ENCODE measurements at places on chromosomes 11 and 22.

GRCh38 chr11:60064111-60064510 lies 7.6 kb downstream of the MS4A3 start:
- DNase-seq: no peak

GRCh38 chr11:44904261-44905020 lies 46.2 kb downstream of the TP53I11 start:
- no peak for DNase-seq

DNA sequence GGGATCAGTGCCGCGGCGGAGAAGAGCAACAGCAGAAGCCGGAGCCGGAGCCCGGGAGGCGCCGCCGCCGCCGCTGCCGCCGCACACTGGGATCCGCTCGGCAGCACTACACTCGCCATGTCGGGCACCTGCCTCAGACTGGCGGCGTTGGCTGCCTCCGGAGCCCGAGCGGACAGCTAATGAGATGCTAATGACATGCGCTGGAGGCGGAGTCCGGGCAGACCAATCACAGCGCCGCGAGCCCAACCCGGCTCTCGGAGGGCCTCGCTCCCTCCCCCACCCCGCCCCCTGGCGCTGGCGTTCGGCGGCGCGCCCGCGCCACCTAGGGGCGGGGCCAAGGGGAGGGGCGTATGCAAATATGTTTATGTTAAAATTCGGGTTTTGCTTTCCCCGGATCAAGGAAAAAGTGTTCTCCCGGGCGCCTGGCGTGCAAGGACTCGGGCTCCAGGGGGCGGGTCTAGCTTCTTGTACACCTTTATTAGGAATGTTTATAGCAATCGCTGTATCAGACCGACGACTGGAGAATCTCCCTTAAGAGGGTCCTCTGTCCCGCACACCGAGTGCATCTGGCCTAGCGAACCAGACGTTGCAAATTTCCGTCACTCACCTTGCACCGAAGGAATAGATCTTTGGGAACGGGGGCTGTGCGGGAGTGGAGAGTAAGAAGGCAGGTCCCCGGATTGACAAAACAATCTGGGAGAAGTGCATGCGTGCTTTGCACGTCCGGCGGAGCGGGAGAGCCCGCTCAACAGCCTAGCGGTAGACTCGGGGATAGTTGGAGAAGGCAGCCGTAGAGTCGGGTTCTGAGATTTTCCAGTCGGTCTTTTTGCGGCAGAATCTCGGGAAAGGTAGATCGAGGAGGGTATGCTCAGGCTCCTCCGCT lies at the start of gene CADM1:
TSS of gene CADM1 (minus strand) at position 140 of the 883 bp plus-strand sequence.
- DNase-seq: peak; percentile 63

DNA sequence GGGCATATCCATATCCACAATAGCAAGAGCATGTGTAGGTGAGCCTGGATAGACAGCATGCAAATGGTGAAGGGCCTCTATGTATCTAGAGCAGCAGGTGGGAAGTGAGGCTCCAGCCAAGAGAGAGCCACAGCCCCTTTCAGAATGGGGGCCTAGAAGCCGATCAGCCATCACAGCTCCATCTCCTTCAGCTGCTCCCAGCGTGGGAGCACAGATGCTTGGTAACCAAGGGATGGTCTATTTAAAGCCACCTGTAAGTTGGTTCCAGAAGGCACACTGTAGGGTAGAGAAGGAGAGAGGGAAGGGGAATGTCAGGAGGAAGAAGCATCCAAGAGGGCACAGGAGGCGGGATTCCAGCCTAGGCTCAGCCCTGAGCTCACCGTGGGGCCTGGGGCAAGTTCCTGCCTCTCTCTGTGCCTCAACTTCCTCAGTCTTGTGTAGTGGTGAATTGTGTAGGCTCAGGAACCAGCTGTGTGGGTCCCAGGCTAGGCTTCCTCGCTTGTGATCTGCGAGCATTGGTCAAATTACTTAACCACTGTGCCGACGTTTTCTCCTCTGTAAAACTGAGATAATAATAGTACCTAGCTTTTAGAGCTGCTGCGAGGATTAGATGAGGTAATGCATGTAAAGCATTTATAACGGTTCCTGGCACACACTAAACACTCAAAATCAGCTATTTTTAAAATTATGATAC lies 122.9 kb upstream of the NAV2 start:
- no peak for DNase-seq

- no peak for DNase-seq
Observed at GRCh38 chr11:111459506-111460270, 52.5 kb downstream of the BTG4 start.

- no peak for DNase-seq
Observed at GRCh38 chr11:123183391-123184099, 11.5 kb downstream of the CLMP start.

GRCh38 chr11:58392746-58393145 lies 13.9 kb downstream of the OR5B3 start:
- DNase-seq: no peak

DNA sequence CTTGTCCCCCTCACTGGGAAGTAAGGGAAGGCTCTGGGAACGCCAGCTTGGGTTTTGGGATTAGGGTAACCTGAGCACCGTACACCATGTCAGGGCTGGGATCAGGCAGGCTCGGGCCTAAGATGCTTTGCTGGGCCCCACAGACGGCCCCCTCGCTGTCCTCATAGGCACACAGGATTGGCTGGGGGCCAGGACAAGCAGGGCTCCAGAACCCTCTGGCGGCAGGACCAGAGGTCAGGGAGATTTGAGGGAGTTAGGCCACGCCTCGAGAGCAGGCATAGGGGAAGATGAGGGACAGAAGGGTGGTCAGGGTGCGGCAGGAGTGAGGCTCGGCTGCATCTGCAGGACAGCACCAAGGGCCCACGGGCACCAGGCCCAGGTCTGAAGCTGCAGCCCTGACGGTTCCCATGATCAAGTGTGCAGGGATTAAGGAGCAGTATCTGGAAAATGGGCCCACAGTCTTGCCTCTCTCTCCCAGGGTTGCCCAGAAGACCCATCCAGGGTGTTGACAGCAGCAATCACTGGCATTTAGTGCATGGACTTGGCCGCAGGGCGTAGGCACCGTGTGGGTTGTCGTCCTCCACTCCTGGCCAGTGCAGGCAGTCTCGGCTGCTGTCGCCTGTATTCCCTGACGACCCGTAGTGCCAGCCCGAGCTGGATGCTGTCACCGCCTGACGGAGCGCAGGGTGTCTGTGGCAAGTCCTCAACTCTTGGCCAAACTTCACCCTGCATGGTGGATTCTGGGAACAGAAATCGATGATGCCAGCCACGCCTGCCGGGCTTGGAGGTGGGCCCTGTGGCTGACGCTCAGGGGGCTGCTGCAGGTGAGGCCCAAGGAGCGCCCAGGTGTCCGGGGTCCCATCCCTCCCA lies 15.7 kb upstream of the GNB1L start:
- no peak for DNase-seq

- no peak for DNase-seq
Observed at GRCh38 chr11:101407324-101407723, 176.5 kb downstream of the TRPC6 start.

- peak; percentile 17 for DNase-seq
Observed at GRCh38 chr11:46006418-46007070, 84.1 kb downstream of the LARGE2 start.

GRCh38 chr22:42387631-42388030 lies 44.6 kb downstream of the NFAM1 start:
- DNase-seq: no peak

DNA sequence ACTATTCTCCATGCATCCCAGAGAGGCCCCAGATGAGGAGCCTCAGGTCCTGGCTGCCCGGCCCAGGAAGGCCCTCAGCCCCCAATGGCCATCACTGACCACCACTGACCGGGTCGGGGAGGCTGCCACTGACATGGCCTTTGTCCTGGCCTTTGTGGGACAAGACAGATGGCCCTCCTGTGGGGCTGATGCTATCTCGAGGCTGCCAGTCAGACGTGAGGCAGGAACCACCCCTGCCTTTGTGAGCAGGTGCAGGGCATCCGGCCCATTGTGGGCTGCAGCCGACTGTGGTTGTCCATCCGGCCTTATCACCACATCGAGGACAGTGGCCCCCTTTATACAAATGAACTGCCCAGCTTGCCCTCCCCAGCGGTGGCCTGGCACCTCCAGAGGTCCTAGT lies 5.5 kb downstream of the GP1BB start:
- no peak for DNase-seq

DNA sequence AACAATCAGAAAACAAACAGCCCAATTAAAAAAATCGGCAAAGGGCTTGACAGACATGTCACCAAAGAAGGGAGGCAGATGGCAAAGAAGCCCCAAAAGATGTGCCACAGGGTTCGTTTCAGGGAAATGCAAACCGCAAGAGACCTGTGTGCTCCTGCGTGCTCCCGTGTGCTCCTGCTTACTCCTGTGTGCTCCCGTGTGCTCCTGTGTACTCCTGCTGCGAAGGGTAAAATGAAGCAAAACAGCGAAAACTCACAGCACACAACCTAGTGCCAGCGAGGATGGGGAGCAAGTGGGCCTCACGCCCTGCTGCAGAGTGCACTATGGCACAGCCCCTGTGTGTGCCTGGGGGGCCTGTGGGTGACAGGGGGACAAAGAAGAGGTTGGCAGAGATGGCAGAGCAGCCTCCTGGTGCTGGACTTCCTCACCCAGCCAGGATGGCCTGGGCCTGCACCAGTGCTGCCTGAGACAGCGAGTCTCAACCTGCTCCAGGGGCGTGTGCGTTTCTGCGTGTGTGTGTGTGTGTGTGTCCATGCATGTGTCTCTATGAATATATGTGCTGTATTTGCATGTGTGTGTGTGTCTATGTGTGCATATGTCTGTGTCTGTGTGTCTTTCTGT lies 14.0 kb downstream of the ASCL2 start:
- no peak for DNase-seq

DNA sequence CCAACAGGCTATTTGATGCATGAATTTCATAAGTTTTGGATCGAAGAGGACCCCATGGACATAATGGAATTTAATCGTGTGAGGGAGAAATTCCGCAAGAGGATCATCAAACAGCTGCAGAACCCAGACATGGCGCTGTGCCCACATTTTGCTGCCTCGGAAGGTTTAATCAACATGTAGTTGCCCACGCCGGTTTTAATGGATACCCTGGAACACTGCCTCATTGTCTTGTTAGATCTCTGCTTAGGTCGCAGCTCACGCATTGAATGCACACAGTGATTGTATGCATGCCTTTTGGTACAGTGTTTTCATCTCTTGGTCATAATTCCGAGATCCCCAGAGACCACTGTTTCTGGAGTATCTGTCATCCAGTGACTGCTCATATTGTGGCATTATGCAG lies 46.8 kb downstream of the SLN start:
- DNase-seq: no peak

- DNase-seq: no peak
Observed at GRCh38 chr11:17811352-17811751, 76.8 kb downstream of the KCNC1 start.

DNA sequence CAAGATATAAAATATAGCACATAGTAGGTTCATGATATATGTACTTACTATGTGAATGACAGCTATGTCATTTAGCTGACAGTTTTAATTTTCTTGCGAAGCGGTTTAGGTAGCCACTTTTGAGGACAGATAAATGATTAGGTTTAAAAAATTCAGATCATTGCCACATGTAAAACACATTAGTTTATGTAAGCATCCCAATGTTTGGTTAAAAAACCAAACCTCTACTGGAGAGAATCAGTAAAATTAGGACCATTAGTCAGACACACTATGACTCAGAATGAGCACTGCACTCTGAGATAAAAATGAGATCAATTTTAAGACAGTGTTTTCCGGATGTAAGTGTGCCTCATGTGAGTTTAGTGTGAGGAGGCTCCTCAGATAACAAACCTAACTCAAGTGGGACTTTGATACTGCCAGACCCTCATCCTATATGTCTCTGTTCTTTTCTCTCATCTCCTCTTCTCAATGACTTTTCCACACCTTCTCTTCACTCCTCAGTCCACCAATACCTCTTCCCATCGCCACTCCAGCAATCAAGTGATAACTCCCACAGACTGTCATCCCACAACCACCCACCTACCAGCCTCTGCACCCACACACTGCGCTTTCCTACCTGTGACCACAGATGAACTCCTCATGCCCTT lies 6.8 kb upstream of the OR2AT4 start:
- peak; percentile 19 for DNase-seq

DNA sequence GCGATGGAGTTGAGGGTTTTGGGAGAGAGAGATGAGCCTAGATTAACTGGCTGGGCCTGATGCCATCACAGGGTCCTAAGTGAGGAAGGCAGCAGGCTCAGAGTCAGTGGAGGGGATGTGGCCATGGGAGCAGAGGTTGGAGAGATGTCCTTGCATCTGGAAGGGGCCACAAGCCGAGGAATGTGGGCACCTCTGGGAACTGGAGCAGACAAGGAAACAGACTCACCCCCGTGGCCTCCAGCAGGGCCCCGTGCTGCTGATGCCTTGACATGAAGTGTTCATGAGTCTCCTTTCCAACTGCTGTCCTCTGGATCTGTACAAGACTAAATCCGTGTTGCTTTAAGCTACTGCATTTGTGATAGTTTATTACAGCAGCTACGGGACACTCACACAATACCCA lies 49.2 kb downstream of the SHISAL1 start:
- no peak for DNase-seq

- DNase-seq: no peak
Observed at GRCh38 chr11:102004220-102004619, 43.0 kb upstream of the CFAP300 start.

DNA sequence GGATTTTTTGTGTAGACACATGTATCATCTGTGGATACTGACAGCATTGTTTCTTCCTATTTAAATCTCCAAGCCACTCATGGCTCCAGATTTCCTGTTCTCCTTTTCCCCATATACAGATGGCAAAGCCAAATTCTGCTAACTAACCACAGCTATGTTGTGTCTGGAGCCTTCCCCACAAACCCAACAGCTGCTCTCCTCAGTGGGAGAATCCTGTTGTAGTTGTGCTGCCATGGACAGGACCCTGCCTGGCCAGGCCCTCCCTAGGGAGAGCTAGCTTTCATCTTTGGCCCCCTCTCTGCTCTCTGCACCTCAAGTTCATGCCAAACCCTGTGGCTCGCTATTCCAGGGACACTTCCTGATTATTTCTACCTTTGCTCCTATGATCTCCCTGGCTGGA lies 106.4 kb upstream of the CCDC90B start:
- no peak for DNase-seq

DNA sequence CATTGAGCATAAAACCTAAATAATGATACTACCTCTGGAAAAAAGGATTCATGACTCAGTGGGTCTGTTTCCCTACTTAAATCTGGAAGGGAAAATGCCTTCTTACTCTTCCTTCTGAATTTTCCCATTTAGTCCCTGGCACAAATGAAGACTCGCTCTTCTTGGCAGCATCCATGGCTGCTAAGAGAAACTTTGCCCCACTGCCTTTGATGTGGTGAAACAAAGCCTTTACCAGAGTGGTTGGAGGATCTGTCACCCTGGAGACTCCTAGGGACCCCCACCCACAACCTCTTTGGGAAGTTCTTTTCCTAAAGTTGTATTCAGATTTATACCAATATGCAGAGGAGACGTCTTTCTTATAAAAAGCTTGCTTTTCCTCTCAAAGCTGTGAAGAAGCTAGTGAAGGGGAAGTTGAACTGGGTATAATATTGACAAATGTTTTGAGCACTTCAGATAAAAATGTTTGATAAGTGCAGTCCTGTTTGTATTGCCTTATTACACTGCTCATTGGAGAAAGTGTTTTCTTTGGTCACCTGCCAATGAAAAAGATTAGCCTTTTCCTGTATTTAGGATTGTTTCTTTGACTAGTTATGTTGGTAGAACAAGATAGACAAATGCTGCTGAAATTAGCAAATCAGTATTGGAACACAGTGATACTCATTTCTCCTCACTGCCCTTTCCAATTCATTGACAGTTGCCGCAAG lies 77.3 kb downstream of the ARFGAP2 start:
- DNase-seq: no peak

GRCh38 chr22:29992341-29993275 lies 87.7 kb upstream of the HORMAD2 start:
- no peak for DNase-seq

- no peak for DNase-seq
Observed at GRCh38 chr11:62030071-62030684, 62.7 kb upstream of the FTH1 start.

GRCh38 chr11:96314326-96315020 lies 28.5 kb downstream of the MAML2 start:
- no peak for DNase-seq
